NCI-H2107 (cell line): ENCODE measurements at places on chromosomes 16 and 17.

- no peak for DNase-seq
Observed at GRCh38 chr17:74730491-74731346, 6.3 kb upstream of the RAB37 start.

GRCh38 chr16:6081320-6081976 lies 983.9 kb upstream of the EEF2KMT start:
- DNase-seq, result no peak

DNA sequence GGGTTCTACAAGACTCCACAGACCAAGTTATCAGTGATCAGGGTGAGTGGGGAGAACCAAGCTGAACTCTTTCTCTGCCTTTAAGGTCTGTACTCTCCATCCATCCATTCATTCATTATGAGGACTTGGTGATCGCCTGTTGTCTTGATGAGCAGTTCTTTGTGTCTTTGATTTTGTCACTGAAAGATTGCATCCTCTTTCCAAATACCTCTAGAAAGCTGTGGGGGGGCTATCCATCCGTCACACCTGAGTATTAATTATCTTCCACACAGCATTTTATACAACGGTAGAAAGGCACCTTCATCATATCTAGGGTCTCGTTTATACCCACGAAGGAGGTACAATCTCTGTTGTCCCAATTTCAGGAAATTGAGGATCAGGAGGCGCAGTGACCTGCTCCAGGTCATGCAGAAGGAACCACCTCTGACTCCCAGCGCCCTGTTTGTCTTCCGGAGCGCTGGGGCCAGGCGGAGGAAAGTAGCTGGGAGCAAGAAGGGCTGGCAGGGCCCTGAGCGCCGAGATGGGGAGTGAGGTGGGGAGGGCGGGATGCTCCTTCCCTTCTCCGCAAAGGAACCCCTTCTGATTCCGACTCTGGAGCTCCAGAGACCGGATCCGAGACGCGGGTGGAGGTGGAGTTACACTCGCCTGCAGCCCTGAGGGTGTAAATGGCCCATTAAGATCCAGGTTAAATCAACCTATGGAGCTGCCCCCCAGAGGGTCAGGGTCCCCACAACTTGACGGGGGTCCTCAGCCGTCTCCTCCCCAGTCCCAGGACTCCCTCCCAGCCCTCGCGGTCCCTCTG lies 605 bp upstream of the ABAT start:
- DNase-seq, result no peak

DNA sequence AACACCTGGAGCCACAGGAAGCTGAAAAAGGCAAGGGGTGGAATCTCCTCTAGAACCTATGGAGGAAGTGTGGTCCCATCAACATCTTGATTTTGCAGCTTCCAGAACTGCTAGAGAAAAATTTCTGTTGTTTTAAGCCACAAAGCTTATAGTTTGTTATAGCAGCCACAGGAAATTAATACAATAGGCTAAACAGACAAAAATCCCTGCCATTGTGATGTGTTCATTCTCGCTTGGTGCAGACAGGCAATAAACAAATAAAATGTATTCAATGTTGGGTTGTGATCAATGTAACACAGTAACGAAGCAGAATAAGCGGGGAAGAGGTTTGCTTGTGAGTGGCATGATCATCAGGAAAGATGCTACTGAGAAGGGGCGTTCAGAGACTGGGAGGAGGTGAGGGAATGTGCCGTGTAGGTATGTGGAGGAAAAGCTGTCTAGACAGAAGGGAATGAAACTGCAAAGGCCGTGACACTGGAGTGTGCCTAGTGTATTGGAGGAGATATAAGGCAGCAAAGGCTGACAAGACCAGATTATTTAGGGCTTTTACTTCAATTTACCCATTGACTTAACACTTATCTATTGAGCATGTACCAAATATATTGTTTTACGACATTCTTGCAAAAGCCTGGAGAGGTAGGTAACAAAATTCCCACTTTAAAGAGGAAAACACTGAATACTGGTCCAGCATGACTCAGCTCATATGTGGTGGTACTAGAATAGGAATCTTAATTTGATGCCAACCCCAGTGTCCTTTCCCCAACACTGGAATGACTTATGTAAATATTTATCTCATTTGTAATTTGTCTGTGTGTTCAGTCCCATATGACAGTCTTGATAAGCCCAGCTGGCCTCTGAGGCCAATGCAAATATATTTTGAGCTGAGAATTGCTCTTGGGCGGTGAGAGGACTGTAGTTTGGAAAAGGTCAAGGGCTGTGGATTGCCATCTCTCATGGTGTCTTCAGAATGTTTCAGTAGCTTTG lies 375.9 kb downstream of the CDH13 start:
- DNase-seq, result no peak

- DNase-seq, result no peak
Observed at GRCh38 chr17:74008196-74008595, 195.3 kb upstream of the RPL38 start.

DNA sequence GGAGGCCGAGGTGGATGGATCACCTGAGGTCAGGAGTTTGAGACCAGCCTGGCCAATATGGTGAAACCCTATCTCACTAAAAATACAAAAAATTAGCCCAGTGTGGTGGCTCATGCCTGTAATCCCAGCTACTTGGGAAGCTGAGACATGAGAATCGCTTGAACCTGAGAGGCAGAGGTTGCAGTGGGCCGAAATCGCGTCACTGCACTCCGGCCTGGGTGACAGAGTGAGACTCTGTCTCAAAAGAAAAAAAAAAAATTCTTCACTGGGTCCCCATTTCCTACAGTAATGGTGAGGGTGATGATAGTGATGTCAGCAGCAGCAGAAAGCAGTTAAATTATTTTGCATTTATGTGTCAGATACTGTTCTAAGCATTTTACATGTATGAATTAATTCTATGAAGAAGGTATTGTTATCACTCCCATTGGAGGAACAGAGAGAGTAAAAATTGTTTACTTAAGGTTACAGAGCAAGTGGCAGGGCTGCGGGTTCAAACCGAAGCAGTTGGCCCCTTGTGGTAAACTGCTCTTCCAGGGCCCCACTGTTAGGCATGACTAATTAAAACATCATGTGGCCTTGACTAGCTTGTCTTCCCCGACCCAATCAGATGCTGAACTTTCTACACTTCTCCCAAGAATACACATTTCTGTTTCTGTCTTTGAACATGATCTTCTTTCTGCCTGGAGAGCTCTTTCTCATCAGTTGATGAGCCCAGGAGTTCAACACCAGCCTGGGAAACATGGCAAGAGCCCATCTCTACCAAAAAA lies 45.8 kb downstream of the STAT3 start:
- no peak for DNase-seq

GRCh38 chr17:4837471-4838308 lies 4.5 kb downstream of the MINK1 start:
- DNase-seq, result no peak

DNA sequence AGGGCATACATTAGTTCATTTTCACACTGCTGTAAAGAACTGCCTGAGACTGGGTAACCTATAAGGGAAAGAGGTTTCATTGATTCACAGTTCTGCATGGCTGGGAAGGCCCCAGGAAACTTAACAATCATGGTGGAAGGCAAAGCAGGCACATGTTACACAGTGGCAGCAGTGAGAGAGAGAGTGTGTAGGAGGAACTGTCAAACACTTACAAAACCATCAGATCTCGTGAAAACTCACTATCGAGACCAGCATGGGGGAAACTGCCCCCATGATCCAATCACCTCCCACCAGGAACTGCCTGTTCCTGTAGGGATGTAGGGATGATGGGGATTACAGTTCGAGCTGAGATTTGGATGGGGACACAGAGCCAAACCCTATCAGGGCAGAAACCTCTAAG lies 17.2 kb downstream of the NUBP1 start:
- DNase-seq, result no peak

DNA sequence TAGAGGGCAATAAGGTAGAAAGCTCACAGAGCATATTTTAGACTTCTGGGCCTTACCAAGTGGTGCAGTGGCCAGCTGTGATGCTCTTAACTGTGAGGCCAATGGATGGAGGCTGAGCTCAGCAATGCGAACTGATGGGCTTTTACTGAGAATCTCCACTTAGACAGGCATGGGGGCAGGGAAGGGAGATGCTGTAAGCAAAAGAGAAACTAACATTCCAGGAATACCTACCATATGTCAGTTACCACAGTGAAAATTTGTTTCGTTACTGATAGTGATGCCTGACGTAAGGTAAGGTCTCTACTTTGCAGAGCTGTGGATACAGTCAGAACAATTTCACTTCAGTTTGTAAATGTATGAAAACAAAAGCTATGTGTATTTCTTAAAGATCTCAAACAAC lies 250.6 kb upstream of the ZFHX3 start:
- no peak for DNase-seq

GRCh38 chr16:50800074-50800473 lies 58.2 kb downstream of the CYLD start:
- no peak for DNase-seq

GRCh38 chr16:56263711-56264608 lies 72.7 kb downstream of the GNAO1 start:
- DNase-seq, result no peak

DNA sequence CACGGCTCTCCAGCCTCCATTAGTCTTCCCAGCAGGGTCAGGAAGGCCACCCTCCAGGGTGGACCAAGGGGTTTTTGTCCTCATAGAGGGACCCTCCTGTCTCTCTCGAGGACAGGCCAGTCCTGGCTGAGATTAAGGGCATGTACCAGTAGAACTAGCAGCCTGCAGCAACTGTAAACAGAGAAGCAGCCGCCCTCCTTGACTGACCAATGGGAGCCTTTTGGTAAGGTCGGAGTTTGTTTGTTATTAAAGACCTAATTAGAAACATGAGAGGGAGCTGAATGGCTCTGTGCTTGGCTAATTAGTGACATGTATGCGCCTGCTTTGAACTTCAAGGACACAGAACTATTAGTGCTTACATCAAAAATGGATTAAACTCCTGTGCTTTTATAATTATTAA lies 80.0 kb downstream of the CCDC182 start:
- DNase-seq, result no peak

- DNase-seq, result no peak
Observed at GRCh38 chr17:64492481-64493109, 4.3 kb downstream of the POLG2 start.

- DNase-seq, result no peak
Observed at GRCh38 chr17:59315866-59316265, 15.6 kb upstream of the YPEL2 start.

DNA sequence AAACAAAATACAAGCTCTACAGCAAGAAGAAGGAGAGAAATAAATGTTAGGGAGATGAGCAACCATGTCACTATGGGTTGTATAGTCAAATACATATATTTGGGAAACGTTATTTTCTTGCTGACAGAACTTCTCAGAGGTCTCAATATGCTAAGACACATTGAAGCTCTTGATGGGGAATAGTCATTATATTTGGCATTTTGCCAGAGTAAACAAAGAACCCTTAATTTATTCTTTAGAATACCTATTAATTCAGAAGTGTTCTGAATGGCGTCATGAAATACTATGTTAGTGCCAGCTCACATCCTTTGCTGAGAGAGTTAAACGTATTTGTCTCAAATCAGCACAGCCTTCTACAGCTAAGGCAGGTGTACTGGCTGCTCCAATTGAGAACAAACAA lies 458.9 kb downstream of the CDH13 start:
- DNase-seq, result no peak

DNA sequence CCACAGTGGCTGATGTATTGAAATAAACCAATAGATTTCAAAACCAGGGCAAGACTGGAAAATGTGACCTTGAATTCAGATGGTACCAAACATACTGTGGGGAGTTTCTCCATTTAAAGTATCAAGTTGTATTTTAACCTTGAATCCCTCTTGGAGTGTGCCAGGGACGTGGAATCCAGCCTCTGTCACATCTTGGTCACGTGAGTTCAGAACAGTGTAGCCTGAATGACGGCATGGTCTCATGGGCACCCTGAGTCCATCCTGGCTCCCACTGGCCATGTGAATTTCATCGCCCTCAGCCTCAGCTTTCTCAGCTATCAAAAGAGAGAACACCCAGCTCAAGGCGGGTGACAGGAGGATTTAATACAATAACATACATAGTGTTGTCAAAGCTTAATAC lies 6.8 kb downstream of the ZNF771 start:
- DNase-seq, result no peak

DNA sequence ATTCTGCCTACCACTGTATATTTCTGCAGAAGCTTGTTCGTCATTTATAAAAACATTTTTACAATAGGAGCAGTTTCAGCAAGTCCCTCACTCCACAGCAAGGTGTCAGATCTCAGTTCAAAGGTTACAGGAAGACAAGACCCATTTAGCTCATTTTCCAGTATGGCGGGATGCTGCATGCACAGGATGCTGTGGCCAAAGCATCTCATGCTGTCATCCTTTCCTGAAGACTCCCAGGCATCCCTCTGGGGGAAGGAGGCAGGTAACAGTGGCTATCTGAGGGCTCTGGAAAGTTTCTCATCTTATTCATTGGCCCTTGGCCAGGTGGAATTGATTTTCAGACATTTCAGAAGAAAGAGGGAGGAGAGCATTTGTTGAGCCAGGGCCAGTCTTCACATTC lies 539.3 kb upstream of the CDH5 start:
- DNase-seq, result no peak
